ENCODE measurements at places on chromosomes 2 and 18. TPM values are rescaled to one million over a fixed set of nuclear protein-coding genes. Genes with fewer than 3 reads are reported as not detected.

DNA sequence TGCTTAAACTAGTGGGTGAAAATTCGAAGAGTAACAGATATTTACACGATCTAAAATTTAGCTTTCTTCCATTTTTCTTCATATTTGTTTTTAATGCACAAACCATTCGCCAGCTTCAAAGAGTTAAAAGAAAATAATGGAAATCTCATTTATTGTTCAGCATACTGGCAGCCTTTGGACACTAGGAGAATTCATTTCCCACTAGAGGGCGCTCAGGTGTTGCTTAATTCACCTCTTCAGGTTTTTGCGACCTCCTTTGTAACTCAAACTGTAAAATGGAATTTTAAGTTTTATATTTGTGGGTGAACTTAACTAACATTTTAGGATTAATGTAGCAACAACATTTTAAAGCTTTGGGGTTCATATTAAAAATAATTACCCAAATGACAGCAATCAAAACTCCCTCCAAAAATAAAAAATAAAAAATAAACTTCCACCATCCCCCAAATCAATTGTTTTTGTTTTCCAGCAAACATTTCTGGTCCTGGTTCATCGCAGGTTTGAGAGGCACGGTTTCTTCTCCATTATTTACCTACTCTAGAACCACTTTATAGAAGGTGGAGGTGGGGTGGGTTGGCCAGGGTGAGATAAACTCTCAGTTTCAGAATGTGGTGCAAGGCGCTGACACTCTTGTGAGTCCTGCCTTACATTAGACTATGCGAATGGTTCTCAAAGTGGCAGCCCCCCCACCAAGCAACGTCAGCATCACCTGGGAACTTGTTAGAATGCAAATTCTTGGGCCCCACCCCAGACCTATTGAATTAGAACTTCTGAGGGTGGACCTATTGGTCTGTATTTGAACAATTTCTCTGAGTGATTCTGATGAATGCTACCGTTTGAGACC, 24.7 kb upstream of the PNPT1 start:
- peak; percentile 66 for DNase-seq

DNA sequence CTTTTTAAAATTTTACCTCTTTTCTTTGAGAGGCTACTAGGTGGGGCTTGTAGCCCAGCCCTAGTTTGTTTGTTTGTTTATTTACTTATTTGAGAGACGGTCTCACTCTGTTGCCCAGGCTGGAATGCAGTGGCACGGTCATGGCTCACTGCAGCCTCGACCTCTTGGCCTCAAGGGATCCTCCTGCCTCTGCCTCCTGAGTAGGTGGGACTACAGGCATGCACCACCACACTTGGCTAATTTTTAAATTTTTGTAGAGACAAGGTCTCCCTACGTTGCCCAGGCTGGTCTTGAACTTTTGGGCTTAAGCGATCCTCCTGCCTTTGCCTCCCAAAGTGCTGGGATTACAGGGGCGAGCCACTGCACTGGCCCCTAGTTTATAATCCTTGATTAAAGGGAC, 35.0 kb downstream of the ERLEC1 start:
- no peak for DNase-seq

Gene C2orf81
- 6.4 TPM for total RNA-seq

Gene NR4A2
- 134 TPM for total RNA-seq

DNA sequence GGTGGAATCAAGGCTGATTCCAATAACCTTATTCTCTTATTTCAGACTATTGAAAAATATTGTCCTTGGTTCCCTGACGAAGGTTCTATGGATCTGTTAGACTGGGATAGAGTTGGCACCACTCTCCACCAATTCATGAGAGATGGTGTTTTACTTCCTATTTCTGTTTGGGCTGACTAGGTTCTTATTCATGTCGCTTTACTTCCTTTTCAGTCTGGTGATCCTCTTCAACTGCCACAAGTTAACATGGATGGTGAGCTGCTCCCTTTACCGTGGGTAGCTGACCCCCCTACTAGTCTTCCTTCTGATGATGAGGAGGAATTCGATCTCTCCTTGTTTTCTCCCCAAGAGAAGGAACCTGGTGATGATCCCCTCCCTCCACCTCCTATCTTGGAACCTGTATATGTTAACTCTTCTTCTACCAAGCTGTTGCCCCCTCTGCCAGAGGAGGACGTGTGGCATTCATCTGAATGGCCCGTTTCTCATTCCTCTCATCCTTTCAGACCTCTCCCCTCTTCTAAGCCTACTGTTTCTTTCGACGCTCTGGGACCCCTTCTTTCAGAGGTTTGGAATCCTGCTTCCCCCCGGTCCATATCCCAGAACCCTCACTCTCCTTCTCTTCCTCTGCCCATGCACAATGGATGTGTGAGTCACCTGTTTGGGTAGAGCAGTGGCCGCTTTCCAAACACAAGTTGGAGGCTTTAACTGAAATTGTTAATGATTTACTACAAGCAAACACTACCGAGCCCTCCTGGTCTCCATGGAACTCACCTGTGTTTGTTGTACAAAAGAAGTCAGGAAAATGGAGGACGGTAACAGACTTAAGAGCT, 13.5 kb upstream of the CNOT11 start:
- no peak for DNase-seq

GRCh38 chr18:78973357-78974083, 6.1 kb upstream of the SALL3 start:
- DNase-seq, result no peak

GRCh38 chr18:67783196-67783946, 266.9 kb upstream of the DSEL start:
- DNase-seq, result no peak

Gene IL1RL2
- not detected for total RNA-seq

Gene SLC14A1
- total RNA-seq, result 0.54 TPM

GRCh38 chr18:23357996-23358594, 95.0 kb upstream of the RIOK3 start:
- DNase-seq, result no peak

GRCh38 chr2:179513181-179513580, 248.5 kb upstream of the SESTD1 start:
- no peak for DNase-seq

DNA sequence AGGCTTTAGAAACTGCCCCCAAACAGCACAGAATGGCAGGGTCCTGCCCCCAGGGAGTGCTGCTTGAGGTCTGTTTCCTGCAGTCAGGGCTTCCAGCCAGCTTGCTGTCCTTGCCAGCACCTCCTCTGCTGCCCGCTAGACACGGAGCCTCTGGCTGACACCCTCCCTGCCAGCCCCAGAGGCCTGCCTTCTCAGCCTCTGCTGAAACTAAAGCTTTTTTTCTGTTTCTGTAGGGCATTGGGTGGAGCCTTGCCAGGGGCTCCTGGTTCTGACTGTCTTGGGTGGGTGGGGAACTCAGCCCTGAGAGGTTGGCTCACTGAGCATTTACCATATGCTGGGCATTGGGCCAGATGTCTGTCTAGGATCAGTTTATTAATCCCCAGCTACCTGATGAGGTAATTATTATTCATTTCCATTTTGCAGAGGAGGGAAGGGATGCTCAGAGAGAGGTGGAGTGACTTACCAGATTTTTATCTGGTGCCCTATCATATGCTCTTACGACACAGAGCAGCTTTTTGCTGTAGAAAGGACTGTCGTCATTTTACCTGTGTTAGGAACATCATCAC, 35.4 kb downstream of the INPP4A start:
- peak; percentile 39 for DNase-seq

DNA sequence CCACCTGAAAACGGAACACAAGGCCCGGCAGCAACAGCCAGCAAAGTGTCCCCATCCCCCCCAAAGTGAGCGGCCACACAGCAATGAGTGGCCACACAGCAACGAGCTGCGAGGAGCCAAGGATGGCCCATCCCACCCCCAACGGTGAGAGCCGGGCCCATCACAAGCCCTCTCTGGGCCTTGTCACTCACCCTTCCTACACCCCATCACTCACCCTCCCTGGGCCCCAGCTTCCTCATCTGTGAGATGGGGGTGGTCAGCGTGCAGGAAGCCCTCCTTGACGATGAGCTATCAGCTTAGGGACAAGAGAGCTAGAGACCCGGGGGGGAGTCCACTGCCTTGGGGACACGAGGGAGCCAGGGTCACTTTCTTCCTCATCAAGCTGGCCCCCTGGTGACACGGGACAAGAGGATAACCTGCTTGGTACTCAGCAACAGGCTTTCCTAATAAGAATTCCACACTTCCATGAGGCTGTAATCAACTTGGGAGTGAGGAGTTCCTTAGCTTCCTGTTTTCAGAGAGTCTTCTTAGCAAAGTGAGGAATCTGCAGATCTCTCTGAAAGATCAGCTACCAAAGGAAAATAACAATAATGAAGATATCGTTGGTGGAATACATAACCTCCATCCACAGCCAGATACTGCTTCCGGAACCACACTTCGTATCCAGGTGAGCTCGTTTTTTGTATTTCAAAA, 92.8 kb downstream of the HDAC4 start:
- DNase-seq, result no peak

- DNase-seq, result no peak
These were observed 15.6 kb upstream of the PPP1CB start for GRCh38 chr2:28736034-28736433.

Gene MC4R
- not detected for total RNA-seq

GRCh38 chr18:26771524-26771923, 94.0 kb downstream of the AQP4 start:
- no peak for DNase-seq

- DNase-seq, result no peak
These were observed 171.9 kb downstream of the GALNT1 start for GRCh38 chr18:35753306-35753910.

- DNase-seq, result no peak
These were observed 88.5 kb upstream of the RANBP2 start for GRCh38 chr2:108630567-108631405.

GRCh38 chr2:105489168-105489878, 90.5 kb upstream of the FHL2 start:
- no peak for DNase-seq

DNA sequence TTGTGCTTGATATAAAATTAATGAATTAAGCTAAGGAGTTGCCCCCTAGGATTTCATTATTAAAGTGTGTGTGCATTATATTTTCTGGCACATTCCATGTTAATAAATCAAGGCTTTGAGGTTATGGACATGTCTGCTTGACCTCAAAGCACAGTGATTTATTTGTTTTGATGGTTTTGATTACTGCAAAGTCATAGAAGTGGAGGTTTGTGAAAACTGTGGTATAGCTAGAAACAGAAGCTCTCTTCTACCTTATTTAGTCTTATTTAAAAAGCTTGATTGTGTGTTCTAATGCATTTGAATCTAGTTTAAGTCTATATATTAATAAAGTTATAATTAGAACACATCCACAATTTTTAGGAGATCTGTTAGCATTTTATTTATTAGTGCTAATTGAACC, 32.2 kb downstream of the DOK6 start:
- no peak for DNase-seq

Gene CUL3
- 68.9 TPM for total RNA-seq

Gene STAT4
- 67.1 TPM for total RNA-seq

GRCh38 chr2:696463-696862, 19.3 kb upstream of the TMEM18 start:
- no peak for DNase-seq

GRCh38 chr2:111634995-111635538, 248.9 kb downstream of the ANAPC1 start:
- no peak for DNase-seq

DNA sequence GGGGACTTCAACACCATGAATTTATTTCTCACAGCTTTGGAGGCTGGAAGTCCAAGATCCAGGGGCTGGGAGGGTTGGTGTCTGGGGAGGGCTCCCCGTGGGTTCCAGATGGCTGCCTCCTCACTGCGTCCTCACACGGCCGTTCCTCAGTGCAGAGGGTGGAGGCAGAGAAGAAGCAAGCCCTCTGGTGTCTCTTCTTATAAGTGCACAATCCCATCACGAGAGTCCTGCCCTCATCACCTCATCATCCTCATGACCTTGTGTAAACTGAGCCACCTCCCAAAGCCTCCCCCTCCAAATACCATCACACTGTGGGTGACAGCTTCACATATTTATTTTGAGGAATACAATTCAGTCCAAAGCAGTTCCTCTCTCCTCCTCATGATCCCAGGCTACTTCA, 26.3 kb downstream of the TMEM163 start:
- DNase-seq, result no peak

- no peak for DNase-seq
These were observed 37.6 kb upstream of the MCM6 start for GRCh38 chr2:135913727-135914365.

DNA sequence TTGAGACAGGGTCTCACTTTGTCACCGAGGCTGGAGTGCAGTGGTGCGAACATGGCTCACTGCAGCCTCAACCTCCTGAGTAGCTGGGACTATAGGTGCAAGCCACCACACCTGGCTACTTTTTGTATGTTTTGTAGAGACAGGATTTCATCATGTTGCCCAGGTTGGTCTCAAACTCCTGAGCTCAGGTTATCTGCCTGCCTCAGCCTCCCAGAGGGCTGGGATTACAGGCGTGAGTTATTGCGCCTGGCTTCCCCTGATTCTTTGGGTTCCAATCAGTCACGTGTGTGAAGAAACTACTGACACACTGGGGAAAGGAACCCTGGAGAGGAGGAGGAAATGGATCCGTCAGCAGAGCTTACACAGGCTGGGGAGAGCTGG, 22.3 kb upstream of the RAB10 start:
- no peak for DNase-seq

Gene ALPP
- total RNA-seq, result 0.53 TPM

DNA sequence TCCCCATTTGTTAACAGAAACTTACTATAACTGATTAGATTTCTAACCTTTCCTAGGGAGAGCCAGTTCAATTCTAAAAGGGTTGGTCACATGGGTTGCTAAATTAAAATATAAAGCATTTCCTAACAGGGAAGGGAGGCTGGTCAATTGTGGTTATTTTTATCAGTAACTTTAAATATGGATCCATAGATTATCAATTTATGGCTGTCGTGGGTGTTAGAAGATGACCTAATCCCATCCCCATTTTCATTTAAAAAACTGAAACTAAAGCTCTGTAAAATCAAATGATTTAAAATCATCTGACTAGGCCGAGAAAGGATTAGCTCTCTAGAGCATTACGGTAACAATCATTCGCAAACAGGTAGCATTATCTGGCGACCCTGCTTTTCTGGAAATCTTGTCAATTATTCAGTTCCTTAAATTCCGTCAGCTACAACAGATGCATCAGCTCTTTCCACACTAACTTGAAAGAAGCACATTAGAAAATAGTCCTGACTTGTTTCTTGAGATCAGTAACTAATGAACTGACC, 953 bp upstream of the HNRNPA3 start:
- DNase-seq, result no peak

GRCh38 chr2:147348931-147349555, 495.8 kb upstream of the ACVR2A start:
- no peak for DNase-seq

DNA sequence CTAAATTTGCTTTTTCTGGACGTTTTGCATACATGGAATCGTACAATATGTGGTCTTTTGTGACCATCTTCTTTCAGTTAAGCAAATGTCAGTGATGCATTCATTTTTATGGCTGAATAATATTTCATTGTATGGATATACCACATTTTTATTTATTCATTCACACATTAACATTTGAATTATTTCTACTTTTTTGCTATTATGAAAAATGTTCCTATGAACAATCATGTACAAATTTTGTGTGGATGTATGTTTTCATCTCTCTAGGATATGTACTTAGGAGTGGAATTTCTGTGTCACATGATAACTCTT, 67.4 kb upstream of the TXNDC2 start:
- no peak for DNase-seq

DNA sequence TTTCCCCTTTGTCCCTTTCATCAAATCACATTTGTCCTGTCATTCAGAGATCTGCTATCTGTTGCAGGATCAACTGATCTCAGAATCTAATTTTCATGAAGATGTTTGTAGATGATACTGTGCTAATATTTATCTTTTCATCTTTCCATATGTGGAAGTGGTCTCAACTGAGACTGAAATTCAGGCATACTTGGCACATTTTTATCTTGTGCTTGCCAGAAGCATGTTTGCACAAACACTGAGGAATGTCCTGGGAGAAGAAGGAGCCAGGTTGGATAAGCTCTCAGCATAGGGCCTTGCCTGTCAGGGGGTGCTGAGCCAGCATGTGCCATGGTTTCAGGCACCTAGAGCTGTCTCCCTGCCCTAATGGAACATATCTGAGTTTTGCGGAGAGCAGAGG, 24.5 kb upstream of the MMADHC start:
- DNase-seq, result no peak

All from activated naive CD4-positive, alpha-beta T cell treated with anti-CD3 and anti-CD28 coated beads, Interleukin-2, amount 50 U/mL, for 72 hours (primary cell).